ENCODE measurements at places on chromosomes 4 and X.

GRCh38 chrX:150502979-150503897 lies 65.2 kb upstream of the MTM1 start:
- no peak for DNase-seq

GRCh38 chr4:147418226-147418625 lies 62.7 kb upstream of the EDNRA start:
- DNase-seq, result no peak

- DNase-seq, result no peak
Measured at GRCh38 chrX:24610516-24610915, 36.6 kb downstream of the PCYT1B start.

DNA sequence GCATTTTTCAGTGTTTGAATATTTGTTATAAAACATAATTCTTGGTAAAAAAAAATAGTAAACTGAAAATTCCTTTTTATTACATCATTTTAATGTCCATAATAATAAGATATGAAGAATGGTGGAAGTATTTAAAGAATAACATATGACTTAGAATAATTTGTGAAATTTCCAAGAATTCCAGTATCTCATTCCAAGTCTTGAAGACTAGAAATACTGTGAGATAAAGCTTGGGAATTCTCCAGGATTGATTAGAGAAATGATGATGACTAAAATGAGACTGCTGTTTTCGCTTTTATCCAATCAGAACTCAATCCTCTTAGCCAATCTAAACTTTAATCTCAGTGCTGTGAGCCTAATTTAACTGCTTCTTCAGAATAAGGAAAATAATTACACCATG lies 184.2 kb upstream of the HCCS start:
- DNase-seq, result no peak

DNA sequence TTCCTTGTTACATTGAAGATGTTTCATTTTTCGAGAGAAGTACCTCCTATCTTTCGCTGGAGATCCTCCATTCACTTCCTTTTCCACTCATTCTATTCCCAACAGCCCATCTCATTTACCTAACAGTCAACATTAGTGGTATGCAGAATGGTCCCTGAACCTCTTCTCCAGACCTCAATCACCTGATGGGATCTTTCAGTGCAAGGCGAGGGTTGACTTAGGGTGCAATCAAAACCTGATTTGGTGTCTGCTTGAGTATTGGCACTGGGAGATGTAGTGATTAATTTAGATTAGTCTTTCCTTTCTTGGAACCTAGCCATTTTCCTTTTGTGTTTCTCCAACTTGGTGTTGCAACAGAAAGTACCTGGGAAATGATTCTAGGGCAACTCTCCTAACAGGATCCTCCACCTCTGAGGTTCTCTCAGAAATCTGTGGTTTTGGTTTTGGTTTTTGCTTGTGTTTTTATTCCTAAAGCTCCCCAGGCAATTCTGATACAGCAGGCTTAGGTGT lies 18.4 kb downstream of the DDX3X start:
- no peak for DNase-seq
